ENCODE measurements at places on chromosomes 3 and 15.

- DNase-seq = no peak
Observed at GRCh38 chr3:167615030-167615429, 38.7 kb downstream of the WDR49 start.

- DNase-seq = no peak
Observed at GRCh38 chr15:62269504-62269903, 104.4 kb upstream of the C2CD4B start.

- no peak for DNase-seq
Observed at GRCh38 chr15:91133511-91133910, 33.5 kb downstream of the SV2B start.

DNA sequence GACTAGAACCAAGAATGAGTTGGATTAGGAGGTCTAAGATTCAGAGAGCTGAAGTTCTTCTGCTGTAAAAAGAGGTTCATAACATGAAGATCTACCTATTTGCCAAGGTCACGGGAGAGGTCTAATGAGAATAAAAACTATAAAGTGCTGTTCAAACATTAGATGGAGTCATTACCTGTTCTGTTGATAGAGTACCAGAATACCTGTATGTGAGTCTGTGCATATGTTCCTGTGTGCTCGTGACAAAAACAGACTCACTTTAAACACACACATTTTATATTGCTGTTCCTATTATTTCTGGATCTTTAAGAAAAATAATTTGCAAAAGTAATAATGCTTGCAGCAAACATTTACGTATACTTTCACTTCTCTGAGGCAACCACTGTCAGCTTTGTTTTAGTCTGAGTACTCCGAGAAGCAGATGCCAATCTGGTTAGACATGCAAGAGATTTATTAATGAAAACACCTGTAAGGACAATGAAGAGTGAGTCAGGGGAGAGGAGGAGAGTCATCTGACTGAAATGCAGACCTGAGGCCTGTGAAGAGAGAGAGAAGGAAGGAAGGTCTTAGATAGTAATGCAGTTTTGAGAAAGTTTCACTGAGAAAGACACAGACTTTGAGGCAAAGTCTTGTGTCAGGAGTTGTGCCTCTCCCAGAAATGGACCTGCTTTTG, 221.2 kb downstream of the SQOR start:
- DNase-seq = no peak

GRCh38 chr3:155323063-155323666, 29.7 kb upstream of the STRIT1 start:
- peak; percentile 87 for DNase-seq

- no peak for DNase-seq
Observed at GRCh38 chr3:41236228-41236627, 36.9 kb downstream of the CTNNB1 start.

GRCh38 chr3:33064929-33065328, 32.0 kb downstream of the GLB1 start:
- no peak for DNase-seq

GRCh38 chr15:35123743-35124142, 38.6 kb upstream of the NANOGP8 start:
- no peak for DNase-seq

GRCh38 chr3:19457449-19457848, 309.1 kb downstream of the KCNH8 start:
- DNase-seq = no peak

DNA sequence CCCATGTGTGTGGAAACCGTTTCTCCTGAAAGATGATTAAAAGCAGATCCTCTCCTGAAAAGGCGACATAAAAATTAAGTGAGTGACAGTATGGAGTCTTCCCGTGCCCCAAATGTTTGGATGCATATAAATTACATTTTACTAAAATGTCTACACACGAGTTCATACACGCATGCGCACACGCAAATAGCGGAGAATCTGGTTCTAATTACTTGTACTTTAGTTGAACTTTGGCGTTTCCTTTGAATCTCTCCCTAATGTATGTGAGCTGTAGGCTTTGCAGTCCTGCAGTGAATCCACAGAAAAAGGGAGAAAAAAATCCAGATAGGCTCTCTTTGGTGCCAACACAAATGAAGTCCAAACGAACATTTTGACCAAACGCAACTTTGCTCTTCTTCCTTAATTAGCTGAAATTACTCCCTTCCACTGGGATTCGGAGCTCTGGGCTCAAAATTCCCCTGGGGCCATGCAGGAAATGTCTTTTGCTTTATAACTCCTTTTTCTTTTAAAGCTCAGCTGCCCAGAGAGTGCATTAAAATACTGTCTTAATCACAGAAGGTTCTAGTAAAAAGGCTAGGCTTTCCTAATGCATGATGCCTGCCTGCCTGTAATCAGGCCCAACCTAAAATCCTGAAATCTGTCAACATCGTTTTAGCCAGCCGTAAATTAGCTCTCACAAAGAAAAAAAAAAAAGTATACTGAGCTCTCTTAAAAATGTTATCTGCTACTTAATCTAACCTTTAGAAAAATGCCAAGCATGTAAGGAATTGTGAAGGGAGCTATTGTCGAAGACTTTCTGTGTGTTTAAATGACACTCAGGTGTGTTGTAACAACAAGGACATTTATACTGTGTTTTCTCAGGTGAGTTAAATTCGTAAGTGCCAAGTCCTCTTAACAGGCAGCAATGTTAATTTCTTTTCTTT, 26.2 kb downstream of the RARB start:
- no peak for DNase-seq

- DNase-seq = no peak
Observed at GRCh38 chr3:94373456-94373855, 310.6 kb downstream of the NSUN3 start.

DNA sequence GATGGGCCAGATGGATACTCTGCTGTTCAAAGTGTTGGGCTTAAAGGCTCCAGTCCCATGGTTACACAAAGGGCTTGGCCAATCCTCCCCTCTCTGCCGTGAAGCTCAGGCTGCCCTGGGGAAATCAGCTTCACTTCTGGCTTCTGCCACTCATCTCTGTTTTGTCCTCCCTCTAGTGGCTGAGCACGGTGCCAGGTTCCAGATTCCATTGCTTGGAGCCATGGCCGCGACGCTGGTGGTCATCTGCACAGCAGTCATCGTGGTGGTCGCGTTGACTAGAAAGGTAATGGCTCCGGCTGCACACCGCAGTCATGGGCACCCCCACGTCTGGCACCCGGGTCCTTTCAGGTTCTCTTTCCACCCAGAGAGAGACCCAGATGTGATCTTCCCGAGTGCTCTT, 5.6 kb downstream of the TIGIT start:
- DNase-seq = no peak

DNA sequence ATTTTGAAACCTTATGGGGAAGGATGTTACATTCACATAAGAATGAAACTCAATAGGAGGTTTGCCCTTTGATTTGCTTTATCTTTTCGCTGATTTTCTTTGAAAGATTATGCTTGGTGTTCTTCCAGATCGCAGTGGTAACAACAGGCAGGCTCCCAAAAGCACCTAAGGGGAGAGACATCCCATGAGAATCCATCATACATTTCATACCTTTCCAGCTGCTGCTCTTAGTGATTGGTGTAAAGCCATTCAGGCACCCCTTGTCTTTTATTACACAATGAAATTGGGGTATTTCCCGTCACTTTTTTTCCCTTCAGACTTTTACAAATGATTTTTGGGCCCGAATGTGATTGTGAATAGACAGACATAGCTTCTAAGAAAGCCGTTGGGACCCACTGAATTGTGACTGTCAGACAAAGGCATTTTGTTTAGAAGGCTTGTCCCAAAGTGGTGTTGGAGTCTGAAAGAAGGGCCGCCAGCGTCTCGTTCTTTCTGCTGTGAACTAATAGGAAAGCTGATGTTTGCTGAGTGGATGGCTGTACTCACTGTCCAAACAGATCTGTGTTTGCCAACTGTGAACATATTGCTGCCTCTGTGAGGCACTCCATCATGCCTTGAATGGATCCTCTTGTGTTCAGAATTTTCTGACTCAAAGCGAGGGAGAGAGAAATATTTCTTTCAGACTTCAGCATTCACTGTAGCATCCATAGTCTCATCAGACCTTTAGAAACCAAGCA, 164.3 kb downstream of the FNDC3B start:
- no peak for DNase-seq

DNA sequence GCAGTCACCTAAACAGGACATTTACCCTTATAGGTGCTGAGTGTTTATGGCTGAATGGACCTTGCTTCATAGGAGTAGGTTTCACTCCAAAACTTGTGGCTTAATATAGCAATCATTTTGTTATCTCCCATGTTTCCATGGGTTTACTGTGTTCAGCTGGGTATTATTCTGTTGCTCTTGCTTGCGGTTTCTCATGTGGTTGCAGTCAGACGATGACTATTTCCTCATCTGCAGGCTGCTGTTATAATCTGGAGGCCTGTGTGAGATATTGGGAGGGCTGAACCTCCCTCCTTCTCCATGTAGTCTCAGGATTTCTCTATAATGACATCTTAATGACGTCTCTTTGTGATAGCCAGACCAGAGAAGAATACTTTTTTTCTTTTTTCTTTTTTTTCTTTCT, 98.1 kb downstream of the ZPLD1 start:
- DNase-seq = peak; percentile 18

- peak; percentile 65 for DNase-seq
Observed at GRCh38 chr15:74552773-74553441, 11.9 kb downstream of the ARID3B start.

DNA sequence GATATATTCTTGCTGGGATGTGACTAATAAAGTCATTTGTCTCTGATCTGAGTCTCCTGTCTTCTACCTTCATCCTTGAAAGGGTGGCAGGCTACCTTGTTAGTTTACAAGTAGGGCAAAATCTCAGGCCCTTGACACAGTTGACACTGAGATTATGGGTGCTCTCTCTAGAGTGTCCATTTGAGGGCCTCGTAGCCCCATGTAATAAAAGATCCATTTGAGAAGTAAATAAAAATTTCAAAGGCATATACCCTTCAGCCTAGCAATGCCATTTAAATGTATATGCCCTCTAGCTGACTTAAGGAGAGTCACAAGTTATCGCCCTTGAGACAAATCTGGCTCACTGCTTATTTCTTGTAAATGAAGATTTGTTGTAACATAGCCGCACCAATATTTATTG, 98.6 kb downstream of the TCF12 start:
- DNase-seq = no peak

- DNase-seq = no peak
Observed at GRCh38 chr3:77242371-77242770, 202.5 kb downstream of the ROBO2 start.

DNA sequence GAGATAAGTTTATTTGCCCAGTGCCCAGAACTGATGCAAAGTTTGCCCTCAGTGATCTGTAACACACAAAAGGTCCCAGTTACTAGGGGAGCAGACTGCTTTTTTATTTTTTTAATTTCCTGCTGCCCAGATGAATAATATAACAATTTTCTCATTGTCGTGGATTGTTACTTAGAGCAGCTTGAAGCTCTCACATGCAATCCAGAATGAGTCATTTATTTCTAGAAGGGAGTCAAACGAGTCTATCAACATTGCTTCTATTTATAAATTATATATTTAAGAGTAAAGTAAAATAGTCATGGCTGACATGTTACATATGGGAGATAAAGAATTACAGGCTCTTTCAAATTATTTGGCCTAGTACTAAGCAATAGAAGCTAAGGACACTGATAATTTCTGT, 41.3 kb downstream of the MEIS2 start:
- DNase-seq = no peak

GRCh38 chr15:52251144-52251860, 44.3 kb downstream of the MYO5C start:
- no peak for DNase-seq

- DNase-seq = no peak
Observed at GRCh38 chr15:25089577-25089976, 134.8 kb downstream of the SNRPN start.

DNA sequence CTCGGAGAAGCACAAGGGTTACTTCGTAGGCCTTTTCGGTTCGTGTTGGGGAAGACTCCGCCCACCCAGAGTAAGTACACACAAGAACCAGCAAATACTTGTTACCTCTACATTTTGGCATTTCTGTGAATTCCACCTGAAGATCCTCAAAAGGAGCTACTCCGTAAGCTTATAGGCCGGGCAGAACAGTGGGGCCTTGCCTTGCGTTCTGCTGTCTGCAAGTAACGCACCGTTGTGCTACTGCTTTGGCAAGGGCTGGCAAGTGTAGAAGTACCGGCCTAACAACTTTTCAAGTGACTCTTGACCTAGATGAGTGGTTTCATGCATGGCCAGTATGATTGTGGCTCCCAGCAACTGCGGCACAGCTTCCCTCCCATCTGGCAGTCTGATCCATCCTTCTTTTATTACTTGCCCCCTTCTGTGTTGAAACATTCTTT, 6.4 kb upstream of the DNAAF4 start:
- DNase-seq = no peak

DNA sequence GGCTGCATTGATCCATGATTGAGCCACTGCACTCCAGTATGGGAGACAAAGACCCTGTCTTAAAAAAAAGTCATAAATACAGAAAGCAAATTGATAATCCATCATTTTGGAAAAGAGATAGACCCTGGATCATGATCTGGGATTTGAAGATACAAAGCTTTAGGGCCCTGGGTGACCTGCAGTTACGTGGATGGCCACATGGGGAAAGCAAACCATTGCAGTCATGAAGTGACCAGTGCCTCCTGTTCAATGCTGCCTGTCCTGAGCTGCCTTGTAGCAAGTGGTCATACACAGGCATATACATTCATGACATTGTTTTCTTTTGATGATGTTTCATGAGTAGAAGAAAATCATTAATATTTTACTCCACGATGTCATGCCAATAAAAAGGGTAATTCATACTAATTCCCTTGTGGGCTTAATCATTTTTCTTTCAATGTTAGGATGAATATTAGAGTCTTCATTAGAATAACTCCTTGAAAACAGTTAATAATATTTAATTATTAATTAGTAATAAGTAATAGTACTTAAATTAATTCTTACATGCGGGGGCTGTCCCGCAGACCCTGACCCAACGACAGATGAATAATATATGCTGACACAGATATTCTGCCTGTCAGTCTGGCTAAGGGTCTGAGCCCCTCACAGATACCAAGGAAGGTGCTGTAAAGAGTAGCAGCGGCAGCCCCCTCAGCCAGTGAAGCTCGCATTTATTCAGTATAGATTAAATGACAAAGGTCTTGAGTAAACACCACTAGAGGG, 109.0 kb upstream of the UNC13C start:
- peak; percentile 9 for DNase-seq

DNA sequence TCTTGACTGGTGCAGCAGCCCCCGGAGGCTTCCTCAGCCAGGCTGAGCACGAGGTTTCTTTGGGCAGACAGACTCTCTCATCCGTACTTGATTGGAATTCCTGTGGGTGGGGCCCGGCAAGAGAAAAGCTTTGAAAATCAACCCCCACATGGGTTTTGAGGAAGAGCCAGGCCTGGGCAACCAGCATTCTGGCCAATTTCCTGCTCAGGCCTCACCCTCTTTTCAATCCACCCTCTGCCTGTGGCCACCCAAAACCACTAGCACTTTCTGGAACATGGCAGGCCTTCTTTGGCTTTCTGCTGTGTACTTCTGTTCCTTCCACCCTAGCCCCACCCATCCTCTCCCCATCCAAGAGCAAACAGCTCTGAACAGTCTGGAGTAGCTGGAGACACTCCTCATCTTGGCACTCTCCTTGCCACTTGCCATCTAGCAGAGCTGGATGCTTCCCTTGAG, 5.9 kb downstream of the MYO5C start:
- no peak for DNase-seq

DNA sequence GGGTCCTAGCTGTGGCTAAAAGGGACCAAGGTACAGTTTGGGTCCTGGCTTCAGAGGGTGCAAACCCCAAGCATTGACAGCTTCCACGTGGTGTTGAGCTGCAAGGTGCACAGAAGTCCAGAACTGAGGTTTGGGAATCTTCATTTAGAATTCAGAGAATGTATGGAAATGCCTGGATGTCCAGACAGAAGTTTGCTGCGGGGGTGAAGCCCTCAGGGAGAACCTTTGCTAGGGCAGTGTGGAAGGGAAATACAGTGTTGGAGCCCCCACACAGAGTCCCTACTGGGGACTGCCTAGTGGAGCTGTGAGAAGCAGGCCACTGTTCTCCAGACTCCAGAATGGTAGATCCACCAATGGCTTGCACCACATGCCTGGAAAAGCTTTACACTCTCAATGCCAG, 17.9 kb downstream of the RNF13 start:
- no peak for DNase-seq

Data from MM.1S (cell line).